ENCODE measurements at places on chromosomes 16 and 17. TPM values are rescaled to one million over a fixed set of nuclear protein-coding genes. Genes with fewer than 3 reads are reported as not detected.

TAC4 gene
- not detected for total RNA-seq

CMTM3 gene
- 14.6 TPM for total RNA-seq

PRR15L gene
- 10.8 TPM for total RNA-seq

SLC13A5 gene
- total RNA-seq: 0.49 TPM
